Activated CD4-positive, alpha-beta memory T cell treated with anti-CD3 and anti-CD28 coated beads for 36 hours (primary cell): ENCODE measurements at places on chromosomes 5 and 9.

GRCh38 chr5:125190232-125191087 lies 444.0 kb upstream of the ZNF608 start:
- no peak for DNase-seq

DNA sequence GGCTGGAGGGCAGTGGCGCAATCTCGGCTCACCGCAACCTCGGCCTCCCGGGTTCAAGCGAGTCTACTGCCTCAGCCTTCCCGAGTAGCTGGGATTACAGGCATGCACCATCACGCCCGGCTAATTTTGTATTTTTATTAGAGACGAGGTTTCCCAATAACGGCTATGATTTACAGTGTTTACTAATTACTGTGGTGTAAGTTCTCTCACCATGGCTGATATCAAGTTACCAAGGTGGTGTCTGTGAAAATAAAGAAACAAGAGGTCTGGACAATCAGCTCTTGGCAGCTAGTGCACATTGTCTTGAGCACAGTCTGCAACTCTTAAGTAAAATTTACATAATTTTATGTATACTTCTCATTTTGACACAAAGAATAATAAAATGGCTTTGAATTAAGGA lies 385.5 kb upstream of the COX7C start:
- DNase-seq, result no peak

- DNase-seq, result no peak
Observed at GRCh38 chr5:139562847-139563246, 1.7 kb downstream of the UBE2D2 start.

GRCh38 chr9:130222833-130223232 lies 42.7 kb upstream of the HMCN2 start:
- DNase-seq, result no peak

GRCh38 chr9:20352591-20352990 lies 269.7 kb downstream of the MLLT3 start:
- DNase-seq, result no peak

GRCh38 chr5:152349683-152350526 lies 55.2 kb downstream of the NMUR2 start:
- peak; percentile 41 for DNase-seq

DNA sequence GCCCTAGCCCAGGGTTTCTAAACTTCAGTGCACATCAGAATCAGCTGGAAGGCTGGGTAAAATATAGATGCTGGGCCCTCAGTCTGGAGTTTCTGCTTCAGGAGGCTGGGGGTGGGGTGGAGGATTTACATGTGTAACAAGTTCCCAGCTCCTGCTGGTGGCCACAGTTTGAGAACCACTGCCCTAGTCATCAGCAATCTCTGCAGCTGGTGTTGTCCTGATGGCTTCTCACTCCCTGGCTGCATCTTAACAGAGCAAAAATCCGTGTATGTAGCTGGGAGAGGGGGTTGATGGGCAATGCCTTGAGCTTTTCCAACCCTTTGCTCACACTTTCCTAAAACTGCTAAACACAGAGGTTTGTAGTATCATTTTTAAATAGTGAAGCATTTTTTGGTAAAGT lies 186.0 kb upstream of the KLF9 start:
- DNase-seq, result peak; percentile 13

DNA sequence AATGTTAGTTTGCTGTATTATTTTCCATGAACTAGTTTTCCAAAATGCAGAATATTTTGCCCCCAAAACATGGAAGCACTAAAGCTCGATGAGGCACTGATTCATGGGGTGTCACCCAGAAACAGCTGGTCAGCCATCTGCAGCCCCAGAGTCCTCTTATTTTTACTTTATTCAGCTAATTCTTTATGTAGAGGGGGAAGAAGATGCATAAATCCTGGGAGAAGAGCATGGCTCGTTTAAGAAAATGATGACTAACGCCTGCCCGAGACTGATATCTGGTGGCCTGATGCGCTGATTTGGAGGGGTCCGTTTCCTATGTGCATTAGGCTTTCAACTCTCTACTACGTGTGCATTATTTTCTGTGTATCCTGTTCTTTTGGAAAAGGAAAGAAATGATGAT lies 390.3 kb upstream of the MEF2C start:
- no peak for DNase-seq
